ENCODE measurements at places on chromosomes 2 and 18.

GRCh38 chr2:203637471-203638167 is 68.8 kb upstream of the CD28 start:
- DNase-seq, result no peak

DNA sequence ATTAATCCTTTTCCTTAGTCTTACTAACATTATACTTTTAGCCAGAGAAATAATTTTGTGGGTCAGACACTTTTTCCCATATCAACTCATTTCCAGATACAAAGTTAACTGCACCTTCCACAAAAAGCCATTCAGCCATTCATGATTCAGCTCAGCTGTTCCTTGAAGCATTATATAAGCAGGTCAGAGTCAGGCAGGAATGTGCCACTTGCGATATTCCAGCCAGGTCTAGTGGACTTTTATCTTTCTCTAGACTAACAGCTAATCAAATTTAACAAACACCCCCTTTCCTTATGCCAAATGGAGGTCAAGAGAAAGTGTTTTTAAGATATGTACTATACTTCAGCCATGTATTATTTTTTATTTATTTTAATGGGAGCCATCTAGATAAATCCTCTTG is 75.6 kb upstream of the EPB41L3 start:
- DNase-seq, result no peak

DNA sequence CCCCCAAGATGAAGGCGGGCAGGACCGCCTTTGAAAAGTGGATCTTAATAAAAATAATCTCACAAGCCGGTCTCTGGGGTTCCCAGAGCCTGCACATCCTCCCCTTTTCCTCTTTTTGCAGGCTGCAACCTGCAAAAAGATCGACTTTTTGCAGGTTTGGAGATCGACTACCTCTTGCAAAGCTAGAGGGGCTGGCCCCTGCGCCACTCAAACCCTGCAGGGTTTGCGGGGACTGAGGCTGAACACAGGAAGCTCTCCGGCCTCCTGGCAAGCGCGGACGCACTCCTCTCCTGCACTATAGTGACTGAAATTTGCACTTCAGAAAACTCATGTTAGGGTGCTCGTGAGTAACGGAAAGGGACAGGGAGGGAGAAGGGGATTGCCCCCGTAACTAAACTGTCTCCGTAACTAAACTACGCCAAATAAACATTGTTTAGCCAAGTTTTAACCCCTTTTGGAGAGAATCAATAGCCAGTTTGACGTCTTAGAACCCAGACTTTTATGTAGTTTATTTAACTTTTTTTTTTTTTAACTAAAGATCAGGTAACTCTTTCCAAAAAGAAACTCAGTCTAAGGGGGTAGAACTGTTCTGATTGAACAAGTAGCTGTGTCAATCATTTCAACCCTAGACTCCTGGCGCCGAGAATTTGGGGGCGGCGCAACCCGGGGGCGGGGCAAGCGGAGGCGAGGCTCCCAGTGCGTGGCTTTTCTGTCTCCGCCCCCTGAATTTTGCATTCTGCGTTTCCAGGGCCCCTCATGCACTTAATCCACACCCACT is 2.5 kb downstream of the IGFBP5 start:
- peak; percentile 33 for DNase-seq

DNA sequence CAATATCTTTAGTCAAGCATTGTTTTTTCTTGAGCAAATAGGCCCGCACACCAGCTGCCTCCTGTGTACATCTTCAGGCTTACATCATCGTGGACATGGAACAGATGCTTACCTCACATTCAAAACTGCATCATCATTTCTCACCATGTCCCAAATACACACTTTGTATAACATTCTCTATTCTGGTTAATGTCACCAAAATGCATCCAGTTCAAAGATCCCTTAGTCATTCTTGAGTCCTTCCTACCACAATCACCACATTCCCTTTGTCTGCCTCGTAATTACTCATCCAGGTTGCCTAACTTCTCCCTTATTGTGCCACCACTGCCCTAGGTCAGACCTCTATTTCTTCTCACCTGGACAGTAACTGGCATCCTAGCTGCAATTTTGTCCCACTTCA is 373.7 kb upstream of the GALNT5 start:
- no peak for DNase-seq

- no peak for DNase-seq
Observed at GRCh38 chr2:241048949-241049343, 50.5 kb downstream of the SNED1 start.

DNA sequence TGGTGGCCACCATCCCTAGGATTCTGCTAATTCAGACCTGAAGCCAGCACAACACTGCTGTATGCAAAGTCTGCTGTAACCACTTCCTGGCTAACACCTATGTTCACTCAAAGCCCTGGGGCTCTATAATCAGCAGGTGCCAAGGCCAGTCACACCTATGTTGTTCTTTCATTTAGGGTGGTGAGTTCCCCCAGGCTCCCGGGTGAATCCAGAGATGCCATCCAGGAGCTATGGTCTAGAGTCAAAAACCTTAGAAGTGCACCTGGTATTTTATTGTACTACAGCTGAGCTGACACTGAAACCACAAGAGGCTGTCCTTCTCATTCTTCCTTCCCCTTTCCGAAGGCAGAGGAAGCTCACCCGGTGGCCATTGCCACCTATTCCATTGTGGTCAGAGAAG is 46.2 kb upstream of the CCDC141 start:
- DNase-seq, result no peak

DNA sequence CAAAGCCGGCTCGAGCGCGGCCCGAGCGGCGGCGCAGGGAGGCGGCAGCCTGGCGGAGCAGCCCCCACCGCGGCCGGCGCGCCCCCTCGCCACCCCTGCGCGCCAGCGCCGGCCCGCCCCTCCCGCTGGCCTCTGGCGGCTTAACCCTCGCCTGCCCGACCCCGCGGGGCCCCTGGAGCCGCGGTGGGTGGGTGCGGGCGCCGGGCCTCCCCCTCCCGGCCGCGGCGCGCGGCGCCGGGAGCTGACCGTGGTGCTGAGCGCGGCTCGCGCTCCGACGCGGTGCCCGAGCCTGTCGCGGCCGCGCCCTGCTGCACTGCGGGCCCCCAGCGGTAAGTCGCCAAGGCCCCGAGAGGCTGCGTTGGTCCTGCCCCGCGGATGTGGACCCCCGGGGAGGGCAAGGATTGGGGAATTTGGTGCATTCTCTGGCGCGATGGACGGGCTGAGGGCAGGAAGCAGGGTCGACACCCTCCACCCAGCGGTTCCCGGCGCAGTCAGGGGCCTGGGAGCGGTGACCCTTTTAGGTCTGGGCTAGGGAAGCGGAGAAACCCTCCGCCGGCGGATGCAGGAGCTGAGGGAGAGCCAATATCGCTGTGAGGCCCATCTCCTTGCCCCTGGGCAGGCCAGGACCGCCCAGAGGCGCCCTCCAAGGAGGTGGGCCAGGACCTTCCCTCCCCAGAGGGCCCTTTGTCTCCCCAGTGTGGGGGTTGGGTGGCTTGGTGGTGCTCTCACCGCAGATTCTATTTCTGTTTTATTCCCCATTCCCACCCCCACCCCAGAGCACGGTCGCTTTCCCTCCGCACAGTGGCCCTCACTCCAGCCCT is 923 bp downstream of the AMER3 start:
- no peak for DNase-seq

DNA sequence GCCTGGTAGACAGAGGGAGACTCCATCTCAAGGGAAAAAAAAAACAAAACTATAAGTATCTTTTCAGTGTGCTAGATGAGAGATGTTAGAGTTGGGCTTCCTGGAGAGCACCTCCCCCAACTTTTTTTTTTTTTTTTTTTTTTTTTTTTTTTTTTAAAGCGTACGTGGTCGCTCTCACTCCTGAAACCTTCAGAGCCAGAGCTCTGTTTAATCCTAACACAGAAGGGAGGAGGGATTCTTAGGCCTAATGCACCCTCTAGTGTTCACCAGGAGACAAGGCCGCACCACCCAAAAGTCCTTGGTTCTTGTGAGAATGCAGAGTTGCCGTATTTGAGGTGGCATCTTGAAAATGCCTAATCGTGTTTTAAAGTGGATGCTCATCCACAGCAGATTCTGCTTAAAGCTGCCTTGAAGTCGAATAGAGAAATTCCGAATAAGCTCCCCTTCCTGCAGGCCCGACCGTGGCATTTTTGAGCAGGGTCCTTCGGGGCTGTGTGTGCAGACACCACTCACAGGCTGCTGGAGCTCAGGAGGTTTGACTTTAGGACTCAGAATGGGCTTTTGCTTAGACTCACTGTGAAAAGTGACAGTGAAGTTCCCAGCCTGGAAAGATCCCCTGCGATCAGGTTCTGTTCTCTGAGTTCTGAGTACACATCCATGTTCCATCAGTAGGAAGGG is 252.6 kb downstream of the AGAP1 start:
- no peak for DNase-seq

- DNase-seq, result no peak
Observed at GRCh38 chr18:32237049-32237448, 47.2 kb downstream of the MEP1B start.

- no peak for DNase-seq
Observed at GRCh38 chr2:25777077-25777476, 101.2 kb downstream of the ASXL2 start.

GRCh38 chr2:128726236-128726635 is 407.6 kb upstream of the HS6ST1 start:
- no peak for DNase-seq

DNA sequence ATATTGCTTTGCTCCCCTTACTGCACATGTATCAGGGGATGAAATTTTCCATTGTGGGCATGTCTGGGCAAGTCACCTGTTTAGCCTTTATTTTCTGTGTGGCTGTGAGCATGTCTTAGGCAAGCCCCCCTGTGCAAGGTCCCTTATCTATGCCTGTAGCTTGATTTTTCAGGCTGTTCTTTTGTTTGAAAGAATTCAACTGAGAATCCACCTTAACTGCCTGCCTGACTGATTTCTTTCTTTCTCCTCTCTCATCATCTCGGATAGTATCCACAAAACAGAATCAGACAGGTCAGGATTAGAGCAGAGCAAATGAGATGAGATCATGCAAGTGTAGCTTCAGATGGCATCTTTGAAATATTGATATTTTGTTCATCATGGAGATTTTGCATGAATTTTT is 1147.5 kb upstream of the ACVR2A start:
- DNase-seq, result no peak

DNA sequence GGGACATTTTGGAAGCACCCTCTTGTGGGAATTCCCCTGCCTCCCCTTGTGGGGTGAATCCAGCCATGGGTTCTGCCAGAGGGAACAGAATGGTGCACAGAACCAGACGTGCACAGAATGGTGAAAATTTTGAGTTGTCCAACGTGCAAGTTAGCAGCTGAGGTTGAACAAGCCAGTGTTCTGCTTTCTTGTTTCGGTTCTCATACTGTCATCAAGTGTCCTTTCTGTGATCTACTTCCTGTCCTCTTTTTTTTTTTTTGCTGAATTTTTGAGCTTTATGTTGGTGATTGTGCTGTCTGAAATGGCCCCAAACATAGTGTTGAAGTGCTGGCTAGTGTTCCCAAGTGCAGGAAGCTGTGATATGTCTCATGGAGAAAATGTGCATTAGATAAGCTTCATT is 21.5 kb upstream of the REEP1 start:
- DNase-seq, result no peak

- no peak for DNase-seq
Observed at GRCh38 chr2:11406958-11407381, 59.0 kb downstream of the E2F6 start.

- no peak for DNase-seq
Observed at GRCh38 chr18:71431171-71431570, 1113.0 kb downstream of the CBLN2 start.

DNA sequence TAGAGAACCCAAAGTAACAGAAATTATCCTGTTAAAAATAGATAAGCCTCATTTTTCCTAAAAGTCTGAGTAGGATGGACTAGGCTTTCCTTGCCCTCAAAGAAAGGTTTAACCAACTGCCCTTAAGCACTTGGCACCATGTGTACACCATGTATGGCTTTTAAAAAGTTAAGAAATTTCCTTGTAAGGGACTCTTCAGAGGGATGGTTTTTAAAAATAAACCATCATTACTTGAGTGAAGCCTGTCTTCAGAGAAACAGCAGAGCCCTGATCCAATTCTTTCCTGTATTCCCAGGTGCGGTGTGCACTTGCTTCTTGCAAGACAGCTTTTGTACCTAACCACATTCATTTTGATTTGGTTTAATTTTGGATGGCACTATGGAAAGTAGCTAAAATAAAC is 1.1 kb upstream of the NEMP2 start:
- DNase-seq, result no peak

DNA sequence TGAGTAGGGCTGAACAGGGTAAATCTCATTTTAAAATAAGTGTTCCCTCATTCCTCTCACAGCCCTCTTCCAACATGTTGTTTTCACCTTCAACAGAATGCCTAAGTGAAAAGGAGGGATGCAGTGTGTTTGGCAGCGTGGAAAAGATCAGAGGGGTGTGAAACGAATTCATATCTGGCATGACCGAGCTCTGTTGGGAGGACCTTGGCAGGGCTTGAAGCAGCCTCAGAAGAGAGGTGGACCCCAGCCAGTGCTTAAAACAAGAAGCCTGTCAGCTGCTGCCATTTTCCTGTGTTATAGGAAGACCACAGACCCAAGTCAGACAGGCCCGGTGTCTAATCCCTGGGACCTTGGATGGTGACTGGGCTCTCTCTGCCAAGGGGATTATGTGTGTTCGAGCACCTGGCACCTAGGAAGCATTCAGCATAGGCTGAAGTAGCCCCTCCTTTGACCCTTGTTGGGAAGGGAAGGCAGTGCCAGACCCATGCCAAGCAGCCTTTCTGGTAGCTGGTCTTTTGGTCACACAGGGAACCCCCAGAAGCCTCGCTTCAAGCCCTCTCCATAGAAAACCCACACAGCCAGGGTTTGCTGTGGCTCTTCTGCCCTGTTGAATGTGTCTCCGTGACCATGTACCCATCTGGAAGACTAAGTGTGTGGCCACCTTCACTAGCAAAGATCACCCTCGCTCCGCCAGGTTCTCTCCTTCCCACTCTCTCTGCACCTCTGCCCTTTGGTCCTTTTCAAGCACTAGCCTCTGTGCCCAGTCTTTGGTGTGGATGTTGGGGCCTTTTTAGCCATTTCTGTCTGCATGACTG is 87.5 kb upstream of the ST3GAL5 start:
- DNase-seq, result no peak

DNA sequence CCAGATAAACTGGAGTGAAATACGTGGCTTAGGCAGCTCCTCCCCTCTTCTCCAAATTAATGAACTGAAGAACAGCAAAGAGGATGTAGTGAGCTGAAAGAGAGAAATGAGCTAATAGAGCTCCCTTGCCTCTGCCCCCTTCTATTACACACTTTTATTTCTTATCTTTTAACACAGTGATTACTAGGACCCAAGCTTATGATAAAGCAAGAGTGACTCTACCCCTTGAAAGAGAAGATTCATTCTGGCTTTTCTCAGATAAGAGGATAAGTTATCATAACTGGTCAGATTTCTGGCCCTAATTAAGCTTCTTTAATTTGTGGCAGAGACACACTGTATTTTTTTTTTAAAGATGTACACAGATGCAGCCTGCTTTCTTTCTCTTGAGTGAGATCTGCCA is 102.2 kb downstream of the MSTN start:
- DNase-seq, result no peak

GRCh38 chr18:63887424-63887823 is at the start of gene SERPINB2:
Gene SERPINB2 (plus strand): TSS chr18:63887705. CDS start chr18:63891445, 3,740 bp downstream.
- no peak for DNase-seq

- DNase-seq, result no peak
Observed at GRCh38 chr2:202818321-202818720, 53.2 kb downstream of the ICA1L start.

DNA sequence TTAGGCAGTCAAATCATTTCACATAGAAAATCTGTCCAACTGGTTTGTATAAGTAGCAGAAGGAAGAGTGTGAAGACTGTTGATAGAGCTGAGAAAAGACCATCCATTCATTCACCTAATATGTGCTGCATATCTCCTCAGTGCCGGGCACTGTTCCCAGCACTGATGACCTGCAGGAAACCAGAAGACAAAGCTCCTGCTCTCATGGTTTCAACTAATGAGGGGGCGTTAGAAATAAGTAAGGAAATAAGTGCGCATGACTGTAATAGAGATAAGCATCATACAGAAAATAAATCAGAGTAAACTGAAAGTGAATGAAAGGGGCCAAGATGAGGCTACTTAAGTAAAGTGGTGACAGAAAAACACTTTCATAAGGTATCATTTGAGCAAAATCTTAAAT is 427.5 kb upstream of the CDH20 start:
- no peak for DNase-seq

Measured in stimulated activated CD4-positive, alpha-beta T cell treated with anti-CD3 and anti-CD28 coated beads, Interleukin-12 subunit alpha, Interleukin-12 subunit beta, amount 100 ng/mL, for 24 hours (primary cell).